Astrocyte (in vitro differentiated cells and primary cell): ENCODE measurements at places on chromosomes 4 and X. TPM values are rescaled to one million over a fixed set of nuclear protein-coding genes. Genes with fewer than 3 reads are reported as not detected.

NDST3 gene
- 0.31 and 0.57 TPM in 2 replicates for total RNA-seq

KCTD8 gene
- total RNA-seq, result 0.58 and 0.68 TPM in 2 replicates

MAGEA12 gene
- total RNA-seq, result 0.62 and 0.98 TPM in 2 replicates

ARX gene
- not detected in 2 replicates for total RNA-seq

C4orf54 gene
- total RNA-seq, result not detected in 2 replicates

GRXCR1 gene
- total RNA-seq, result not detected in 2 replicates

GAGE12F gene
- total RNA-seq, result not detected in 2 replicates

KLF8 gene
- total RNA-seq, result 5.7 and 6.8 TPM in 2 replicates

GYG2 gene
- 15.5 and 16.3 TPM in 2 replicates for total RNA-seq

ELOVL6 gene
- 19.2 and 25.5 TPM in 2 replicates for total RNA-seq

MAMLD1 gene
- 6.6 TPM in 2 replicates for total RNA-seq

ETDA gene
- total RNA-seq, result not detected in 2 replicates

SLC6A8 gene
- total RNA-seq, result 52.6 and 57.9 TPM in 2 replicates

LAGE3 gene
- 20.0 and 20.1 TPM in 2 replicates for total RNA-seq

NMU gene
- 0.61 TPM in 1 of 2 replicates, not detected in the other for total RNA-seq

GPC3 gene
- total RNA-seq, result 2.7 and 8.2 TPM in 2 replicates

VBP1 gene
- 41.4 and 52.3 TPM in 2 replicates for total RNA-seq

SPANXD gene
- total RNA-seq, result not detected in 2 replicates

JAKMIP1 gene
- total RNA-seq, result 0.50 and 0.79 TPM in 2 replicates

CSAG2 gene
- not detected in 2 replicates for total RNA-seq

IGSF1 gene
- 2.5 and 3.5 TPM in 2 replicates for total RNA-seq

RHOXF1 gene
- total RNA-seq, result not detected in 2 replicates

USP17L25 gene
- not detected in 2 replicates for total RNA-seq

SHISA3 gene
- not detected in 2 replicates for total RNA-seq

ARMCX1 gene
- 17.9 and 20.1 TPM in 2 replicates for total RNA-seq

SMIM31 gene
- total RNA-seq, result not detected in 2 replicates

XAGE1A gene
- not detected in 2 replicates for total RNA-seq

GAGE12H gene
- not detected in 2 replicates for total RNA-seq

LIN54 gene
- 9.6 and 11.1 TPM in 2 replicates for total RNA-seq

PABPC4L gene
- total RNA-seq, result 0.58 and 0.66 TPM in 2 replicates

CLNK gene
- not detected in 2 replicates for total RNA-seq

PCDH19 gene
- total RNA-seq, result 11.6 and 14.9 TPM in 2 replicates

ZCCHC12 gene
- total RNA-seq, result 0.16 TPM in 1 of 2 replicates, not detected in the other

UCHL1 gene
- 1,149 and 1,154 TPM in 2 replicates for total RNA-seq

TEX11 gene
- total RNA-seq, result not detected in 2 replicates

CT45A1 gene
- not detected in 2 replicates for total RNA-seq

QDPR gene
- 49.8 and 53.6 TPM in 2 replicates for total RNA-seq

DMRTC1 gene
- total RNA-seq, result not detected in 2 replicates

CXCL8 gene
- total RNA-seq, result 1.2 and 1.5 TPM in 2 replicates

BANK1 gene
- total RNA-seq, result 1.3 and 2.0 TPM in 2 replicates

KLHL4 gene
- 16.4 and 19.8 TPM in 2 replicates for total RNA-seq

RTL9 gene
- total RNA-seq, result 0.91 and 0.94 TPM in 2 replicates

FAM184B gene
- 0.46 and 0.54 TPM in 2 replicates for total RNA-seq

TRPC3 gene
- 0.07 TPM in 1 of 2 replicates, not detected in the other for total RNA-seq

ITGB1BP2 gene
- total RNA-seq, result 2.0 and 3.2 TPM in 2 replicates

ZNF185 gene
- 7.8 and 16.2 TPM in 2 replicates for total RNA-seq

IDUA gene
- total RNA-seq, result 20.5 and 27.0 TPM in 2 replicates

SORCS2 gene
- total RNA-seq, result 13.8 and 25.7 TPM in 2 replicates

AR gene
- 8.3 and 9.0 TPM in 2 replicates for total RNA-seq

VSIG4 gene
- total RNA-seq, result not detected in 2 replicates

SUPT20HL1 gene
- total RNA-seq, result not detected in 2 replicates
